Uterus (tissue), 4 donors: ENCODE measurements at places on chromosomes 4 and X. TPM values are rescaled to one million over a fixed set of nuclear protein-coding genes. Genes with fewer than 3 reads are reported as not detected.

DNA sequence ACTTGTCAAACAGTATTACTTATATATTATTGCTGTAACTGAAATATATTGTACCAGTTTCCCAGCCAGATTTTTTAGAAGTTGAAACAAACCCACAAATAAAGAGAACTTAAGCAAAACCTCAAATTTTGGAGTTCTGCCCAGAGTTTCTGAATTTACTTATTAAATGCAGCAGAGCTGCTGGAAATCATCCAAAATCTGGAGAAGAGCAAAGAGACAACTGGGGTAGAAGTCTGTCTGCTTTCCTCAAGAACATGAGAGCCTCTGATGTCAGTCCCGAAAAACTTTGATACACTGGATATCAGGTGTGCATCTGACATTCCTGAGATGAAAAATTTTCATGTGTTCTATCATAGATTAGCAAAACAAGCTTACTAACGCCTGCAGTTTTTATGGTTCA lies 325.9 kb downstream of the NR3C2 start:
- DNase-seq = no peak

- no peak for DNase-seq
Observed at GRCh38 chr4:136476753-136477152, 1055.5 kb downstream of the PCDH18 start.

DNA sequence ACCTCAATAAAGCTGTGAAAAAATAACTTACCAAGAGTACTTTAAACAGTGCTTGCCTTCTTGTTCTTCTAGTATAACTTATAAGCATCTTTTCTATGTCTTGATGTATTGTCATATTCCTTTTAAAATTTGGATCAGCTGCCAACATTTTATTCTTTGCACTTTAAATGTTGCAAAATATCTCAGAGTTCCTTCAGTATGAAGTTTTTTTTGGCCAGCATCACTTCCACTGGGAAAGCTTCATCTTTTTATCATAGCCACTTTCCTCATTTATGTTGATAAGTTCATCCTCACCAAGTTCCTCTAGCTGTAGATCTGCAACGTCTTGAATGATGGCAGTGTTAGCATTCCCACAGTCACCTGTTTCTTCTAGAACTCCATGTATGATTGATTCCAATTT lies 24.2 kb downstream of the CXorf58 start:
- no peak for DNase-seq

The ALB gene
- not detected for total RNA-seq

The XK gene
- total RNA-seq = 5.0 TPM
